Stimulated activated CD4-positive, alpha-beta T cell treated with anti-CD3 and anti-CD28 coated beads, Interleukin-2, amount 100 ng/mL, for 48 hours (primary cell): ENCODE measurements at places on chromosomes 12 and 14.

GRCh38 chr14:23492618-23493272 is 23.2 kb downstream of the NGDN start:
- no peak for DNase-seq

- no peak for DNase-seq
These were observed 160.9 kb downstream of the VRK1 start for GRCh38 chr14:96958057-96958456.

GRCh38 chr12:38431921-38432320 is 115.3 kb downstream of the ALG10B start:
- no peak for DNase-seq

GRCh38 chr12:67043771-67044170 is 225.4 kb upstream of the CAND1 start:
- DNase-seq = no peak

GRCh38 chr14:65003394-65003793 is 16.7 kb downstream of the FNTB start:
- DNase-seq = no peak

GRCh38 chr14:96255501-96256366 is at the start of gene BDKRB1:
BDKRB1 (plus strand) TSS chr14:96256210; CDS start chr14:96263683, 7,473 bp downstream.
- DNase-seq = no peak

DNA sequence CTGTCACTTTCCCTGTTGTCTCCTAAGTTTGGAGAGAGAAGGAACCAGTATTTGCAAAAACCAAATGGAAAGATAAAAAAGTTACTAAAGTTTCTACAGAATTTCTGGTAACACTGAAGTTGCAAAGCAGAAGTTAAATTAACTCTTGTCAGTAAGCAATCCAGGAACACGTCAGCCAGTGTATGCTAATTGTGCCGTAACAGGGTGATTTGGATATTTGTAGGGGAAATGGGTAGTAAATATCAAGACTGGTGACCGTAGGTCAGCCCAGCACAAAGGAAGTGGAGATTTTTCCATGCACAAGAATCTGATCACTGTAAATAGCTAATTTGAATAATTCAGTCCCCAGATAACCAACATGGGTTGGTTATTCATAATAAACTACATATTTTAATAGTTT is 2.3 kb downstream of the CDKN1B start:
- no peak for DNase-seq

- DNase-seq = no peak
These were observed 323.7 kb downstream of the CCDC91 start for GRCh38 chr12:28513983-28514382.

- no peak for DNase-seq
These were observed 59.2 kb upstream of the TSPAN8 start for GRCh38 chr12:71216725-71217579.

DNA sequence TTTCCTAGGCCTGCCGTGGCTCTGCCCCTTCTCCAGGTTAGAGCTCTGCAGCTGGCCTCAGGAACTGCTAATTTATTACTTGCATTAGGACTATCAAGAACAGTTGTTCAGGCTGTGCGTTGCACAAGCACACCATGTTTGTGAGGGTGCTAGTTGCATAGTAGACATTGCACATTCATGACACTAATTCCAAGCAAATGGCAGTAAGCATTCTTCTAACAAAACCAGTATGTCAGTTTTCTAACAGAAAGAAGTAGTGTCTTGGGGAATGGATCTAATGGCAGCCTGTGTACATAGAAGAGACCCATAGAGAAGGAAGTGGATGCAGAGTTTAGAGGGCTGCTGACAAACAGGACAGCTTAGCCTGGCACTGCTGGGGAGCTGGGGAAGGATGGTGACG is 53.9 kb downstream of the ERH start:
- DNase-seq = no peak

DNA sequence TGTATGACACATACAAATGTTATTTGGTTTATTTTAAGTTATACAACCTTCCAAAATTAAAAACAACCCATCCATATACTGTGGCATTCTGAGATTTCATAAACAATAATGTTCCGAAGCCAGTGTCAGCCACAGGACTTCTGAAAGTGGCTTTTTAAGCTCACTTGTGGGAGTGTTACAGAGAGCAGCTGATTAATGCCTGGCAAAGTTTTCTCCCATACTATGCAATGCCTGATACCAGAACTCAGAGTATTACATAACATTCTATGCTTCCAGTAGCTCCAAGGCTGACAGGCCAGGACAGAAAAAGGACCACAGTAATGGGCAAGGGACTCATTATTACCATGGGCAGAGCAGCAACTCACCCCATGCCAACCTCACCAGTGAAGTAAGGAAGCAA is 29.3 kb downstream of the NELL2 start:
- DNase-seq = no peak

DNA sequence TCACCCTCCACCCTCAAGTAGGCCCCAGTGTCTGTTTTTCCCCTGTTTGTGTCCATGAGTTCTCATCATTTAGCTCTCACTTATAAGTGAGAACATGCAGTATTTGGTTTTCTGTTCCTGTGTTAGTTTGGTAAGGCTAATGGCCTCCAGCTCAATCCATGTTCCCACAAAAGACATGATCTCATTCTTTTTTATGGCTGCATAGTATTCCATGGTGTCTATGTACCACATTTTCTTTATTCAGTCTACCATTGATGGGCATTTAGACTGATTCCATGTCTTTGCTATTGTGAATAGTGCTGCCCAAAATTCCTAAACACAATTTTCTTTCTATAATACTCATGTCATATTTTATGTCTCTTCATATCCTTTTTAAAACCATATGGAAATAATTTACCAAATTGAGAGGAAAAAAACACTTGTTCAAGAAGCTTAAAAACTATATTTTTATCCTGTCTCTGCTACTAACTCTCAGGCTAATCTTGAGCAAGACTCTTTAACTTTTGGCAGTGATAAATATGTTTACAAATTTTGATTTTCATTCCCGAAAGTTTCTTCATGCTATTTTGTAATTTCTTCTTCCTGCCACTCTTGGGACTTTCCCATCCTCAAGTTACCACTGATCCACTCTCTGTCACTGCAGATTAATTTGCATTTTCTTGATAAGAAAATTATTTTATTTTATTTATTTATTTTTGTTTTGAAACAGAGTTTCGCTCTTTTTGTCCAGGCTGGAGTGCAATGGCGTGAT is 28.0 kb upstream of the OSBPL8 start:
- DNase-seq = no peak

DNA sequence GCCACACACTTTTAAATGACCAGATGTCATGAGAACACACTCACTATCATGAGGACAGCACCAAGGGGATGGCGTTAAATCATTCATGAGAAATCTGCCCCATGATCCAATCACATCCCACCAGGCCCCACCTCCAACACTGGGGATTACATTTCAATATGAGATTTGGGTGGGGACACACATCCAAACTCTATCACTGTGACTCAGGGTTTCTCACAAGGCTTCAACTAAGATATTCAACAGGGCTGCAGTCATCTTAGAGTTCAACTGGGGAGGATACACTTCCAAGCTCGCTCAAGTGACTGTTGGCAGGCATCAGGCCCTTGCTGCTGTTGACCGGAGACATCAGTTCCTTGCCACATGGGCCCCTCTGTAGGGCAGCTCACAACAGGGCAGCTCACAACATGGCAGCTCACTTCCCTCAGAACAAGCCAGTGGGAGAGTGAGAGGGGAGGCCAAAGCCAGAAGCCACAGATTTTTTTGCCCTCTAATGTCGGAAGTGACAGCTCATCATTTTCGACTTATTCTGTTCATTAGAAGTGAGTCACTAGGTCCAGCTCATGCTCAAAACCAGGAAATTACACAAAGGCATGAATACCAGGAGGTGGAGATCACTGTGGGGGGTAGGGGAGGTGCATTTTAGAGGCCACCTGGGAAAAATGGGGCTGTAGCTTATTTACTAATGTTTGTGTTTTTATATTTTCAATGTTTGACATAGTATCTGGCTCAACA is 50.8 kb upstream of the PTHLH start:
- DNase-seq = no peak

DNA sequence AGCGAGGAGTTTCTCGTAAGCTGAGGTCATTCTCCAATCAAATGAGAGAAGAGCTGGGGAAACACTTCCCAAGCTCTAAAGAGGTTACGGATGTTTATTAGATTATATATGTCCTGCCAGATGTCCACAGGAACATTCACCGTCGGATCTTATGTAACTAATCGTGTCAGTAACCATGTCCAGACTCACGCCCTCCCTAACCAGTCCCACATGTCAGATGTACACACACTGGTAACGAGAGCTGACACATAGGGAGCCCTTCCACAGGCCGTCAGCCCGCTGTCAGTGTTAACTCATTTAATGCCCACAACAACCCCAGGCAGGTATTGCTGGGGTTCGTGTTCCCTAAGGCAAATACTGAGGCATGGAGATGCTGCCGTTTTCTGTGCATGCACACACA is 223.7 kb upstream of the RTL1 start:
- no peak for DNase-seq

- DNase-seq = no peak
These were observed 64.4 kb downstream of the SERPINA3 start for GRCh38 chr14:94676495-94677185.

DNA sequence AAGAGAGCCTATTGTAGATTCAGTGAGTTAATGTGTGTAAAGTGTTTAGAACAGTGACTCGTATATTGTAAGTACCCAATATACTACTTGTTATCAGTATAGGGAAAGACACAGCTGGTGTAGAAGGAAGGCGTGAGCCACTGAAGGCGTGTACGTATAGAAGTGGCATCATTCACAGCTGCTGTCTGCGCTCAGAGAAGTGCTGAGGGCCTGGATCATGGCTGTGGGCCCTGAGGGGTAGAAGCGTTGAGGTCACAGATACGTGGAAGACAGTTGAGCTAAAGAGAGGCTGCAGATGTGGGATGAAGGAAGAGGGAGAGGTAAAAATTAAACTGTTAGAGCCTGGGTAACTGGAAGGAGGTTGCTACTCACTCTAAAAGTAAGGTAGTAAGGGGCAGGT is 5.9 kb downstream of the C12orf75 start:
- no peak for DNase-seq

- no peak for DNase-seq
These were observed 167.5 kb upstream of the SRRM4 start for GRCh38 chr12:118813778-118814357.

DNA sequence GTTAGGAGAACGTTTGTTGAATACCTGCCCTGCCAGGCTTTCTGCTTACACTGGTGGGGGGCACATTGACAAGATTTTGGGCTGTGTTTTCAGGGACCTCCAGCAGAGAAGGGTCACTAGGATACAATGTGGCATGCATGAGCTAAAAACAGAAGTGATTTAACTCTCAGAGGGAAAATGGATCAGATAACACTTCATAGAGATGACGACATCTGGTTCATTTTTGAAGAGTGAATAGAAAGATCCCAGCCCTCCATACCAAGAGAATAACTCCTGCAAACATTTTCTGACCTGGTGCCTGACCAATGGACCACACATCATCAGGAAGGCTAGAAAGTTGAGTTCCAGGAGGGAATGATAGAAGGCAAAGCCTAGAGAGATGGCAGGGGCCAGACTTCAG is 33.7 kb downstream of the CKB start:
- DNase-seq = no peak

- no peak for DNase-seq
These were observed 113.1 kb upstream of the OVCH1 start for GRCh38 chr12:29610473-29611170.

GRCh38 chr14:36652542-36653201 is 9.0 kb upstream of the PAX9 start:
- no peak for DNase-seq

DNA sequence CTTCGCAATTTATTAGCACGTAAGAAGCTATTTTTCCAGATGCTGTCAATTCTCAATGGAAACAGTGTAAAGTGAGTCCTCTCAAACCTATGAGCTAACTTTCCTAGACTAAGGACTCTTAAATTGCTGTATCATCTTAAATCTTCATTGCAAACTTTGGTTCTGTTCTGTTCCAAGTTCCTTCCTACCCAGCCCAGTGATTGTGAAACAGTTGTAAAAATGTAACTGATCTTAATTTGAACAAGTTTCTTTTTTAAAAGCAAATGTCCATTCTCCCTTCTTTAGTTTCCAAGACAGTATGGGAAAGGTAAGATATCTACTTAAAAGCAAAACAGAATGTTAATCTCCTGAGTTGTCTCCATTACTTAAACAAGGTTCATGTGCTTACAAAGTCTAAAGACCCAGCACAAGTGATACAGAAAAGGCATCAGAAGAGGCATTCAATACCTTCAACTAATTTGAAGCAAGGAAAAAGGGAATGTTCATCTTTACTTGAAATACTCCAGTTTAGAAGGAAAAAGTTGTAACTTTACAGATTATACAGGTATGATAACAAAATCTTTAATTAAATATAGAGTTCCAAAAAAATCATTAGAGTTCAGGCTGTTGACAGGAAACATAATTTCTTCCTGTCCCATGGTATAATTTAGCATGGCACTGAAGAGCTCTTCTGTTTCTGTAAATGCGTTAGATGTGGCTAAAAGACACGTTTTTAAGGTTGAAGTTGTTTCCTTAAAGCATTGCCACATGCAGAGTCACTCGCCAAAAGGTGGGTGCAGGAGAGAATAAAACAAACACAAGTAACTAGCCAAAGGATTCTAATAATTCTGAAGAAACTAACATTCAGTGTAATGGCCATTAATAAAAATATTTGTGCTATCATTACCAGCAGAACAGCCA is 101.5 kb upstream of the USP15 start:
- no peak for DNase-seq

DNA sequence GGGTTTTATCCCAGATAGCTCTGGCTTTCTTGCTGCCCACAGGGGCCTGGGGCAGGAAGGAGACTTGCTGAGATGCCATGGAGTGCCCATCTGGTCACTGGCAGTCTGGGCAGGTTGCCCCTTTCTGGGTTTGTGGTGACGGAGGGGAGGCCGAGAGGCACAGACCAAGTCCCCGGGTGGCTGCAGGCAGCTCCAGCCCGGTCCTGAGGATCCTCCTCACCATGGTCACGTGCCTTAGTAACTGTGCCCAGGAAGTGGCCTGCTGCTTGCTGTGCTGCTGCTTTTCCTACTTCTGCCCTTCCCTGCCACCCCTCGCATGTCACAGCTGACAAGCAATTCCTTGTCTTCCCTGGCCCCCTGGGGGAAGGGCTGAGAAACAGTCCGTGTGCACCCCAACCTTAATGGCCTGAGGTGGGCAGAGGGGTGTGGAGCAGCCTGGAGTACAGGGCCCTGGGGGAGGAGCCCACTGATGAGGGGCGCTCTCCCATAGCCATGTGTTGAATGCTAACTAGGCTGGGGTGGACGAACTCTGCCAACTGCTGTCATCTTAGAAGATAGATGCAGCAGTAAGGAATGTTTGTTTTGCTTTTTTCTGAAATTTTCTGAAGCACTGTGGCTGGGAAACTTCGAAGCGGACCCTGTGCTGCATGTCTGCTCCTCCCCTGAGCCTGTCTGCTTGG is 54.9 kb upstream of the SRSF5 start:
- DNase-seq = no peak

GRCh38 chr12:30100741-30101140 is 317.0 kb upstream of the TMTC1 start:
- DNase-seq = no peak

DNA sequence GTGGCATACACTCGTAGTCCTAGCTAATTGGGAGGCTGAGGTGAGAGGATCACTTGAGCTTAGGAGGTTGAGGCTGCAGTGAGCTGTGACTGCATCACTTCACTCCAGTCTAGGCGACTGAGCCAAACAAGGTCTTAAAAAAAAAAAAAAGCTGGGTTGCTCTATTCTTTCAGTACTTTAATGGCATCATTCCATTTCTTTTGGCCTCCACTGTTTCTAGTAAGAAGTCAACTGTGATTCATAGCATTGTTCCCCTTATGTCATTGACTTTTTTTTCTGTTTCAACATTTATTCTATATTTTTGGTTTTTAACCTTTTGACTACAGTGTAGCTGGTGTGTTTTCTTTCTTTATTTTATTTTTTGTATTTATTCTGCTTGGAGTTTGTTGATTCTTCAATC is 16.7 kb upstream of the PRKCH start:
- no peak for DNase-seq
